Uterus (tissue), 4 donors: ENCODE measurements at places on chromosomes 7 and 10. TPM values are rescaled to one million over a fixed set of nuclear protein-coding genes. Genes with fewer than 3 reads are reported as not detected.

Gene IQUB
- not detected for total RNA-seq

Gene ADIRF
- 312 TPM for total RNA-seq

Gene SGCE
- 118 TPM for total RNA-seq

Gene GPR146
- 10.0 TPM for total RNA-seq

Gene BAMBI
- 17.9 TPM for total RNA-seq

Gene CFTR
- 11.6 TPM for total RNA-seq

Gene CCDC136
- 13.0 TPM for total RNA-seq

Gene OR2A5
- not detected for total RNA-seq

GRCh38 chr10:31944071-31944433 lies 15.4 kb upstream of the ARHGAP12 start:
- no peaks in the 10 kb centered on the region for H3K27me3 ChIP-seq
- H3K36me3 ChIP-seq: no peaks in the 10 kb centered on the region
- no peak overlapping the region for H3K27ac ChIP-seq
- H3K4me3 ChIP-seq: no peak overlapping the region
- H3K4me1 ChIP-seq: no peaks in the 10 kb centered on the region
- no peak for DNase-seq

DNA sequence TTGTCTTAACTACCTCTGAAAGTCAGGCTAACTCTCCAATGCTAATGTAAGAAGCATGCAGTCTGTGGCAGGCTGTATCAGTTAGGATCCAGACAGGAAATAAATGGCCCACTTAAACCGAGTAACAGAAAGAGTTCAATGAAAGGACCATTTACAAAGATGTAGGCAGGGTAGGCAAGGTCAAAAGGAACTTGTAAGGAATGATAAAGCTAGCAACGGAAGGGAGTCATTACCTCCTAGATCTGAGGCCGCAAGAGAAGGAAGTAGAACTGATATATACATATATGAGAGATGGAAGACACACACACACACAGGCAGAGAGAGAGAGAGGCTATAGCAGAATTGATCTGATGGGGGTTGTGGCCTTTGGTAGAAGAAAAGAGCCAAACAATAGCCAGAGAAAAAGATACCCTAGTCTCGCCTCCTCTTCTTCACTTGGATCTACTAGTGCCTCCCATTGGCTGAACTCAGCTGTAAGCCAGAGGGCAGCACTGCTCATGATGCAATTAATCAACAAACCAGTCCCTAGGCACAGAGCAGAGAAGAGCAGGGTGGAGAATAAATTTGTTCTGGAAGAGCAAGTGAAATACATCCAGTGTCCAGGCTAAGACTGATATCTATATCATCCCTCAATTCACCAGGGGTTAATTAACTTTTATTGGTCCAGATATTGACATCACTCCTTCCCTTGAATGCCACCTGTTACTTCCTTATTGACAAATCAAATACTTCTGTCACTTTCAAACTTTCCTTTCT lies 91.2 kb downstream of the LSMEM1 start:
- no peak for DNase-seq
- H3K4me1 ChIP-seq: no peaks in the 10 kb centered on the region
- H3K27me3 ChIP-seq: no peaks in the 10 kb centered on the region

- H3K27ac ChIP-seq: no peak overlapping the region
- H3K4me1 ChIP-seq: no peaks in the 10 kb centered on the region
- DNase-seq: no peak
- no peak overlapping the region for H3K4me3 ChIP-seq
- H3K36me3 ChIP-seq: no peaks in the 10 kb centered on the region
Observed at GRCh38 chr10:1360011-1360557, 303.9 kb downstream of the WDR37 start.

GRCh38 chr7:129013048-129013724 lies 41.7 kb downstream of the TNPO3 start:
- no peak overlapping the region for H3K4me3 ChIP-seq
- H3K27ac ChIP-seq: no peak overlapping the region
- H3K4me1 ChIP-seq: no peaks in the 10 kb centered on the region

DNA sequence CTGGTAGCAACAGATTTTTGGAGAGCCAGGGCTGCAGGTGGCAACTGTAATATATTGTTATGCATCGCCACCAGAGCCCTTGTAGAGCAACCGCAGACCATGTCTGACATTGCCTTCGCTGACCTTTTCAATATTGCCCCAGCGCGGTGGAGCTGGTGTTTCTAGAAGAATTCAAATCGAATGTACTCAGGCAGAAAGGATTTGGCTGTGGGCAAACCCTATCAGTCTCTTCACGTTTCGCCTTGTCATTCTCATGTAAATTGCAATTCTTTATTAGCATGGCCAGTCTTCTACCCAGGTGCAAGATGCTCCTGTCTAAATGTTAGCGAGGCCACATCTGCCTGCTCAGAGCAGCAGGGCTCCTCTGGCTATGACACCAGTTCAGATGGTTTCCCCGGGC lies 490.2 kb upstream of the AUTS2 start:
- no peaks in the 10 kb centered on the region for H3K27me3 ChIP-seq
- no peaks in the 10 kb centered on the region for H3K4me1 ChIP-seq
- H3K27ac ChIP-seq: no peak overlapping the region

- no peak for DNase-seq
- no peak overlapping the region for H3K4me3 ChIP-seq
- H3K4me1 ChIP-seq: no peaks in the 10 kb centered on the region
- no peaks in the 10 kb centered on the region for H3K36me3 ChIP-seq
- no peaks in the 10 kb centered on the region for H3K27me3 ChIP-seq
- H3K27ac ChIP-seq: peak overlapping the region; percentile 70
Observed at GRCh38 chr10:62018131-62018911, 116.8 kb downstream of the ARID5B start.

GRCh38 chr10:99430116-99430450 lies 341 bp downstream of the GOT1 start:
- H3K27ac ChIP-seq: peak overlapping the region; percentile 47
- DNase-seq: no peak
- no peaks in the 10 kb centered on the region for H3K36me3 ChIP-seq
- peak overlapping the region; percentile 74 for H3K4me3 ChIP-seq
- H3K27me3 ChIP-seq: no peaks in the 10 kb centered on the region

- H3K27me3 ChIP-seq: no peaks in the 10 kb centered on the region
- no peak for DNase-seq
- H3K4me3 ChIP-seq: no peak overlapping the region
- H3K27ac ChIP-seq: no peak overlapping the region
- H3K36me3 ChIP-seq: no peaks in the 10 kb centered on the region
Observed at GRCh38 chr10:24367688-24368087, 158.8 kb downstream of the KIAA1217 start.

GRCh38 chr10:2340831-2341647 lies 603.7 kb upstream of the ADARB2 start:
- H3K27ac ChIP-seq: no peak overlapping the region
- H3K4me1 ChIP-seq: no peaks in the 10 kb centered on the region
- DNase-seq: no peak
- no peak overlapping the region for H3K4me3 ChIP-seq

DNA sequence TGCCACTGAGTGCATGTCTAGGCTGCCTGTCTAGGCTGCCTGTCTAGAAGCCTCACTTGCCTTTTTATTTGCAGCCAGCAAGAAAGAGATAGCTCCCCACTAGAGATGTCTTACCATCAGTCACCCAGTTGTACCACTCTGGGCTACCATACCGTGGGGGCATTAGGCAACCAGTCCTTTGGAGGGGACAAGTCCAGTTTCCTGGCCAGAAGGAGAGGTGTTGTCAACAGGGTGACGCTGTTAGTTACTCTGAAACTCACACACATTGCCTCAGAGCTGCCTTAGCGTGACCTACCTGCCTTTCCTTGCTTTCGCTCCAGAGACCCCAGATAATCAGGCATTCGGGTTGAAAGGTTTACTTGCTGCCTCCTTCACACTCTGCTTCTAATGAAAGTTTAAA lies 155.4 kb downstream of the CELF2 start:
- H3K27ac ChIP-seq: no peak overlapping the region
- H3K4me1 ChIP-seq: no peaks in the 10 kb centered on the region
- no peaks in the 10 kb centered on the region for H3K27me3 ChIP-seq
- no peaks in the 10 kb centered on the region for H3K36me3 ChIP-seq

GRCh38 chr10:93437086-93437945 lies 44.8 kb downstream of the MYOF start:
- H3K27me3 ChIP-seq: no peaks in the 10 kb centered on the region
- peak overlapping the region; percentile 100 for H3K27ac ChIP-seq
- H3K4me1 ChIP-seq: peaks cover 19% of the 10 kb centered on the region

GRCh38 chr10:11037991-11038390 lies 20.3 kb downstream of the CELF2 start:
- no peaks in the 10 kb centered on the region for H3K4me1 ChIP-seq
- no peak for DNase-seq
- no peaks in the 10 kb centered on the region for H3K27me3 ChIP-seq
- H3K4me3 ChIP-seq: no peak overlapping the region
- no peak overlapping the region for H3K27ac ChIP-seq

GRCh38 chr7:134016223-134016941 lies 110.8 kb upstream of the LRGUK start:
- no peaks in the 10 kb centered on the region for H3K27me3 ChIP-seq
- no peaks in the 10 kb centered on the region for H3K4me1 ChIP-seq
- no peak overlapping the region for H3K27ac ChIP-seq
- no peak for DNase-seq
- no peak overlapping the region for H3K4me3 ChIP-seq
- no peaks in the 10 kb centered on the region for H3K36me3 ChIP-seq

DNA sequence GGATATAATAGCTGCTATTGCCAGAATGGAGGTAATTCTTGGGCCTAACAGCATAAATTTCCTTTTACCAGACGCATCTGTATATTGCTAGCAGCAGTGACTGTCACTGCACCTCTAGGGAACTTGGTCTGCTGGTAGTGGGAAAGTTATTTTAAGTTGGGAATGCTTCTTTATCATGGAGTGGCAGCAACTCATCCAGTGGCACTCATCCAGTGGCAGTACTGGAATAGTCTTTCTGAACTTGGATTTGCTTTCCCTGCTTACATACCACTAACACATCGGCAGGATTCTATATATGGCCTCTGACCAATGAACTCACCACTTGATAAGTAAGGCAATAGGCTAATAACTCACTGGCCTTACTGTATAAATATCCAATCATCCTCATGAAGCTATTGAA lies 22.0 kb upstream of the ICA1 start:
- peaks cover 3% of the 10 kb centered on the region for H3K27me3 ChIP-seq
- H3K4me3 ChIP-seq: no peak overlapping the region
- H3K36me3 ChIP-seq: no peaks in the 10 kb centered on the region
- no peaks in the 10 kb centered on the region for H3K4me1 ChIP-seq
- no peak overlapping the region for H3K27ac ChIP-seq
- DNase-seq: no peak

GRCh38 chr7:130344271-130344866 lies at the start of gene CPA5:
Gene CPA5, plus strand, starts transcription at chr7:130344816. Its CDS starts 1,670 bp downstream, at chr7:130346486.
- no peaks in the 10 kb centered on the region for H3K27me3 ChIP-seq
- DNase-seq: no peak

DNA sequence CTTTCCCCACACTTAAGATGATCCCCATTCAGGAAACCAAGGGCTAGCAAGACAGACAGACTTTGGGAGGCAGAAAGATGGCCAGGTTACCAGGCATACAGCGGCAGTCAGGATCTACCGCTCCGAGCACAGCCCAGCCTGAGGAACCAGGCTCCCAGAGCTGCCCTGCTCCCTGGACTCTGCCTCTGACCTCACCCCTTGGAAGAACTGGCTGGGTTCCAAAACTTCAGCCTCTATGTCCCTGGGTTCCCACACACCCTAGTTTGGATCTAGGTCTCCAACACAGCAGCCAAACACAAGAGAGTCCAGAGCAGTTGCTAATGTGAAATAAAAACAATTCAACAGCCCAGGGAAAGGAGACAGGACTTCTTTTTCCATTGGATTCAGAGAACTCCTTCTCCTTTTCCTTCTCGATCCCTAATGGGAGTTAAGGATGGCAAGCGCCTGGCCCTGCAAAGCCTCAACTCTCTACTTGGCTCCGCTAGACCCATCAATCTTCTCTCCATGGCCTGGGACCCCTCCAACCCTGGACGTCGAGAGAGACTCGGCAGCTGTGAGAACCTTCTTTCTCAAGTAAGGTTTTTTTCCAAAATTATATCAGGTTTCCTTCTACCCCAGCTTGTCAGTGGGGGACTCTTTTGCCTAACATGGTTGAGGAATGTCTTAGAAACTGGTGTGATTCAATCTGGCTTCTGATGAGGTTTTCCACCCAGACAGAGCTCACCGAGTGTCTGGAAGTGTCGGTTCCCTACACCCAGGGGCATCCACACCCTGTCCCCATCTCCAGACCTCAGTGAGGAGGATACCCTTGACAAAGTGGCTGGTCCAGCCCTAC lies 219.6 kb downstream of the KCNMA1 start:
- DNase-seq: peak; percentile 80
- no peaks in the 10 kb centered on the region for H3K36me3 ChIP-seq
- no peak overlapping the region for H3K4me3 ChIP-seq
- H3K4me1 ChIP-seq: peaks cover 13% of the 10 kb centered on the region
- H3K27ac ChIP-seq: peak overlapping the region; percentile 79

GRCh38 chr7:76392531-76393115 lies 16.9 kb downstream of the SSC4D start:
- H3K27ac ChIP-seq: peak overlapping the region; percentile 77
- no peak for DNase-seq
- no peaks in the 10 kb centered on the region for H3K36me3 ChIP-seq
- H3K4me3 ChIP-seq: peak overlapping the region; percentile 43

DNA sequence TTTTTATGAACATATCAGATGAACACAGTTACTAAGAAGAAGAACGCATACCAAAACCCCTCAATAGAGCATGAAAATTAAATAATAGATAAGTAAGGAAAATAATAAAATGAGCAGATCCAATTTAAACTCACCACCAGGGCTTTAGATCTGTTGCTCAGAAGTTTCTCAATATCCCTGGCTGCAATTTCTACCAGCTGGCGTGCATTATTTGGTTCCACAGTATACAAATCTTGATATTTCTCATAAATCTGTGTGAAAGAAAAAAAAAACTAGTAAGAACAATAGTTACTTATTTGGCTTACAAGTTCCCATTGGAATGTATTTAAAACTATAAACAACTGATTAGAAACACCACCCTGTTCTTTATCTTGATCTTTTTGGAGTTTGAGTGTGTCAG lies 108.6 kb downstream of the CACNA2D1 start:
- no peaks in the 10 kb centered on the region for H3K27me3 ChIP-seq
- no peak overlapping the region for H3K27ac ChIP-seq
- H3K4me1 ChIP-seq: no peaks in the 10 kb centered on the region
- peaks cover 5% of the 10 kb centered on the region for H3K36me3 ChIP-seq
- no peak overlapping the region for H3K4me3 ChIP-seq
- no peak for DNase-seq

GRCh38 chr7:124101173-124101768 lies 68.4 kb upstream of the TMEM229A start:
- H3K4me3 ChIP-seq: no peak overlapping the region
- no peaks in the 10 kb centered on the region for H3K36me3 ChIP-seq
- H3K4me1 ChIP-seq: no peaks in the 10 kb centered on the region
- no peak for DNase-seq
- H3K27ac ChIP-seq: no peak overlapping the region

DNA sequence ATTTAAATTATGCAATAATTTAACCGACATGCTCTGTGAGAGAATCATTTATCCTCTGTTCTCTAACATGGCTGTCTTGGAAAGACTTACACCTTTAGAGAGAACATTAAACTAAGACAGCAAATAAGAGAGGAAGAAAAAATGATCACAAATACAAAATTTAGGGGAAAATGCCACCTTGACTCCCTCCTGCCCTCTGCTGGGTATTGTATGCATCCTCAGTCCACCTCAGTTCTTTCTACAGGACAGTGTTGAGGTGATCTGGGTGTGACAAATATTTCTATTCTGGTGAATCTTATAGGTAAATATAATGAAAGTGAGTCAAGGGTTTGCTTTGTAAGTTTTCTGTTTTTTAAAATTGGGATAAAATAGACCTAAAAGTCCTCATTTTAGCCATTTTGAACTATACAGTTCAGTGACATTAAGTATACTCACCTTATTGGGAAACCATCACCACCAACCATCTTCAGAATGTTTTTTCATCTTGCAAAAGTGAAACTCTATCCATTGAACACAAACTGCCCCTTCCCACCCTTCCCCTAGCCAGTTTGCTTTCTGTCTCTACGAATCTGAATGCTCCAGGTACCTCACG lies 61.5 kb upstream of the ELMO1 start:
- no peaks in the 10 kb centered on the region for H3K36me3 ChIP-seq
- no peak for DNase-seq
- no peaks in the 10 kb centered on the region for H3K4me1 ChIP-seq
- H3K27me3 ChIP-seq: no peaks in the 10 kb centered on the region
